ENCODE measurements at places on chromosomes 3 and 15.

DNA sequence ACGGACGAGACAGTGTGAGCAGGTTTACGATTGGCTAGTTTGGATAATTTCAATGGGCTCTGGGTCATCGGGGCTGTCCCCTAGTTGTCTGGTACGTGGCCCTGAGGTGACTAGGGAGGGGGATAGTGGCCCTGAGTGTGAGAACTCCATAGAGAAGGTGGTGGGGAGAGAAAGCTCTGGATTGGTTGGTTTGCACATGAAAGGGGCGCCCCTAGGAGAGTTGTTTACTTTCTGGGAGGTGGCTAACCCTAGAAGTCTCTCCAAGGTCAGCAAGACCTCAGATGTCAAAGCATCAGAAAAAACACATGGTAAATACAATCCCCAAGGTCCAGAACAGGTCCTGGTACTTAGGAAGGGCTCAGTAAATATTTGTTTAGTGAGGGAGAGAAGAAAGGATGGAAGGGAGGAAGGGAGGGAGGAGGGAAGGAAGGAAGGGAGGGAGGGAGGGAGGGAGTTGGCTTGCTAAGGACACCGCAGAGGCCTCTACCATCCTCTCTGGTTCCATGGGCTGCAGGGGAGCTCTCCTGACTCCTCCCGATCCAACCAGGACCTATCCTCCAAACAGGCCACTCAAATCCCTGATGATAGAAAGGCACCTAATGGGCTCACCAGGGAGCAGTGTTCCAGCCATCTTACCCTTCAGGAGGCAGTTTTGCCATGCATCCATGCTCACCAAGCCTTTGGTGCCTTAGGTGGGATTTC lies 3.0 kb upstream of the TRH start:
- DNase-seq, result no peak

GRCh38 chr3:87309601-87310000 lies 33.2 kb upstream of the POU1F1 start:
- DNase-seq, result no peak

DNA sequence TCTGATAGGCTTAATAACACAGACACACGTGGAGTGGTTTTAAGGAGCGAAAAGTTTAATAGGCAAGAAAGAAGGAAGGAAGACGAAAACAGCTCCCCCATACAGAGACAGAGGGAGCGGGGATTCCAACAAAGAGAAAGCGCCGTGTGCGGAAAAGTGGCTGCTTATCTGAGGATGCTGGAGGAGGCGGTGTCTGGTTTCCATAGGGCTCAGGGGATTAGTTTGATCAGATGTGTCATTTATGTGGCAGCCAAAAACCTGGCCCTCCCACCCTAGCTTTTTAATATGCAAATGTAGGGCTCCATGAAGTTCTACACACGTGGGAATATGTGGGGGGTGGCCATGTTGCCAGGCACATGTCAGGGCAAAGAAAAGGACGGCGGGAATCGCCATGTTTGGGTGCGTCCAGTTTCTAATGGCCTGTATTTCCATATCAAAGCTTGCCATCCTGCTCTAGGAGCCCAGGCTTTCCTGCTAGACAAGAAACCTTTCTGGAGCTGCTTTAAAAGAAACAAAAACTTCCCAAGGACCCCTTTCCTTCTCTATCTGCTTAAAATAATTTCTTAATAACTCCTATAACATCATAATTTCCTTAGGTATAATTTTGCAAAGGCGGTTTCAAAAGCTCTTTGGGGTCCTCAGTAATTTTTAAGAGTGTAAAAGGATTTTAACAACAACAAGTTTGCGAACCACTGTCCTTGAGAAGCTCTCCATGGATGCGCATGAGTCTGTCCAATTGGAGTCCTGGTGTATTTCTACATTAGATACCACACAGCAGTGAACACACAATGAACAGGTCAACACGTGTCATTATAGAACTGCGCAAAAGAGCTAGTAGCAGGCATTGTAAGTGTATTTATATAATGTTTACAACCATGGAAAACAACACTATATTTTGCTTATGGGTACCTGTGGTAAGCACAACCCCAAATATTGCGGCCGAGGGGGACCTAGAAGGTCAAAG lies 622 bp upstream of the ZNF589 start:
- DNase-seq, result peak; percentile 37

- no peak for DNase-seq
Observed at GRCh38 chr3:112474796-112475195, 24.5 kb downstream of the BTLA start.

GRCh38 chr15:82294061-82294690 lies 31.6 kb downstream of the SAXO2 start:
- DNase-seq, result peak; percentile 47

- no peak for DNase-seq
Observed at GRCh38 chr3:113423699-113424098, 17.6 kb downstream of the CFAP44 start.

DNA sequence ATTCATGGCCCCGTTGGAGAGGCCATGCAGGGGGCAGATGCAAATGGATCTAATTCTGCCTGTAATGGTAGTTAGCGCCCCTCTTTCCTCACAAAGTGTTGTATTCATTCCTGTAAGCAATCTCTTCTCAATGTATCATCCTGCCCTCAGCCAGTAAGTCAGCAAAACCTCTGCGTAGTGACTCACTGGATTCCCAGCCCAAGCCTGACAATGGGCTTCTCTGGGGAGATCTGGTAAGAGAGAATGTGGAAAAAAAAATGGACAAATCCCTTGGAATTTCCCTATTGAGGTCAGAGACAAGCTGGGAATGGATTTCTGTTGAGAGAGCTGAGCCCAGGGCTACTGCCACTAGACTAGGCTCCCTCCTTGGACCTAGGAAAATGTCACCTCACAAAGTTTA lies 25.4 kb downstream of the ADPGK start:
- no peak for DNase-seq

DNA sequence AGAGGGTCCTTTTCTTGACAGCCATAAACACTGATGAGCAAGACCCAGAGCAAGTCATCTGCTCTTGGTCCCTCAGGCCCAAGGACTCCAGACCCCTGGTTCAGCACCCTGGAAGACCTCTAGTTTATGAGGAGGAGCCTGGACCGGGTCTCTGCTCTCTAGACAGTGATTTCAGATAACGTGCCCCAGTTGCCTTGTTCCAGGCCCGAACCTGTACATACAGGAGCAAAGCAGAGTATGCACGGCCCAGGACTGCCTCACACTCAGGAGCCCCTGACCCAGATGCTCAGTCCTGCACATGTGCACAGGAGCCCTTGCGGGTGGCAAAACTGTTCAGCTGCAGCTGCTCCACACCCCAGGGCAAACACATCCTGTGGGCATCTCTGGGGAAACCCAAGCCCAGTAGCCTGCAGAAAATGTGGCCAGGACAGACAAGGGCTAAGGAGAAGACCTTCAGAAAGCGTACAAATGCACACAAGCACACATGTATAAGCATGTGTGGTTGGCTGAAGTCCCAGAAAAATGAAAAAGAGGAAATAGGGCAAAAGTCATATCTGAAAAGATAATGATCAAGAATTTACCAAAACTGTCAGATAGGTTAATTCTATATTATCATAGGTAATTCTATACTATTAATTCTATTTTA lies 59.9 kb upstream of the CORO2B start:
- no peak for DNase-seq

- peak; percentile 59 for DNase-seq
Observed at GRCh38 chr3:27125821-27126501, 243.2 kb downstream of the NEK10 start.

DNA sequence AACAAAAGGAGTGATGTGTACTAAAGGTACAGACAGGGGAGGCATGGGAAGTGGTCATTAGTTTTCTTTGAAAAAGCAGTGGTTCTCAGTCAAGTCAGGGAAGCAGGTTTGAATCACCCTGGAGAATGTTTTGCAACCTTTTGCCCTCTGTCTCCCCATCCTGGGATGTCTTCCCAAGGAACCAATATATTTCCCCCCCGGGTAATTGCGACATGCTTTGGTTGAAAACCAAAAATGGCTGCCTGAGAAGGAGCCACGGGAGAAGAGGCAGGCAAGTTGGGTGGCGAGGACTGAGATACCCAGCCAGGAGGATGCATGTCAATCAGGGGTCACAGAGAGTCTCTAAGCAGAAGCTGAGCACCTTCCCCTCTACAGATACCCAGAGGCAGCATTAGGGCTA lies 20.2 kb upstream of the PPP1R2 start:
- DNase-seq, result no peak

DNA sequence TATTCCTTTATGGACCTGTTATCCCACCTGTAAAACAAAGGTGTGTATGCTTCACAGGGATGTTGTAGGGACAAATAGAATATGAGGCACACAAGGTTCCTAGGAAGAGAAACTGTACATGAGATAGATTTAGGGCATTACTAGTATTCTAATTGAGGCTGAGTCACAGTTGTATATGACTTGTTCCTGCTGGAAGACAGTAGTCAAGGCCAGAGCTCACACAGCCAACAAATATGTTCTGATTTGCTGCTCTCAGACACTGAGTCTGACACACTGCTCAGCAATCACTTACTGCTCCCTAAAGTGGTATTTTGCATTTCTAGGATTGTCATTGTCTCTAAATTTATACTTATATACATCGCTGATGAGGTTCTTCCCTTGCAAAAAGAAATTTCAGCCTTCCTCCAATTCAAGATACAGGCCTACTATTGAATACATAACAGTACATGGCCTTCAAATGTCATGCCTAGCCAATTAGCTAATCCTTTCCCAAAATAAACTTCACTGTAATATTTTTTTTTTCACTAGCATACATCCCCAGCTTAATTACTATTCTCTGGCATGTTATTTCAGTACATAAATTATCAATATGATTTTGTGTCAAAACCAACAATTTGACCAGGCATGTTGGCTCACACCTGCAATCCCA lies 69.8 kb downstream of the TIGIT start:
- DNase-seq, result no peak

DNA sequence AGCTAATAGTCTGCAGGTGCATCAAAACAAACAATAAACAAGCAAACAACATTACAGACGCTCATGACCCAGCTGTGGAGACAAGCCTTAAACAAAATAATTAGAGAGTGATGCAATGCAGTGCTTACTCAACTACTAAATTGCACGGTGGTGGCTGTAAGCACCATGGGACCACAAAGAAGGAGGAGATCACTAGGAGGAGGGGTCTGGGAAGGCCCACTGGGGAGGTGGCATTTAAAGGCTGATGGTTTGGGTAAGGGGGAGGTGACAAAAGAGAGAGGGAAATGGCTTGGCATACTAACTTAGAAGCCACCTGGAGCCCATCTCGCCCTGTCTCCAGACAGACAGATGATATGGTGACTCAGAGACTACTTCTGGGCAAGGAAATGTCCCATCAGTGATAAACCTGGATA lies 516.7 kb downstream of the FOXP1 start:
- no peak for DNase-seq

DNA sequence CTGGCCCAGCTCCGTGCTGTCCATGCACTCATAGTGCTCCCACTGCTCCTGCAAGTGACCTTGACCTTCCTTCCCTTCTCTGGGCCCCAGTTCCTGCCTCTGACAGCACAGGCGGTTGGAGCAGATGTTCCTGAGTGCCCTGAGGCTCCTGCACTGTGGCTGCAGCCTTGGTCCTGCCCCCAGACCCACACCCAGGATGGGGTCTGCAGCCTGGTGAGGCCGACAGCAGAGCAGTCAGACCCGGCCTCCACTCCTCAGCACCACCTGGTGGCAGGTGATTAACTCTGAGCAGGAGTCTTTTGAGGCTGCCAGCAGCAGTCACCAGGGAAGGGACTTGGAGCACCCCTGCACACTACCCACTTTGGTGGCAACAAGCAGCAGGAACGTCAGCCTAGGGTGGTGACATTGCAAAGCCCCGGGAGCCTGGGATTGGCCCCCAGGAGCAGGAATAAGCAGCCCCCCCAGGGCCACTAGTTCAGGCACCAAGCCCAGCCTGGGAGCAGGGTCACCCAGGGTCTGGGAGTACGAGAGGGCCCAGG lies 64.6 kb downstream of the CYP11A1 start:
- peak; percentile 64 for DNase-seq

GRCh38 chr15:35496585-35496984 lies 49.4 kb downstream of the DPH6 start:
- no peak for DNase-seq

- no peak for DNase-seq
Observed at GRCh38 chr3:105516972-105517371, 150.3 kb downstream of the ALCAM start.

GRCh38 chr3:60056404-60056803 lies 1006.6 kb upstream of the CFAP20DC start:
- DNase-seq, result no peak

DNA sequence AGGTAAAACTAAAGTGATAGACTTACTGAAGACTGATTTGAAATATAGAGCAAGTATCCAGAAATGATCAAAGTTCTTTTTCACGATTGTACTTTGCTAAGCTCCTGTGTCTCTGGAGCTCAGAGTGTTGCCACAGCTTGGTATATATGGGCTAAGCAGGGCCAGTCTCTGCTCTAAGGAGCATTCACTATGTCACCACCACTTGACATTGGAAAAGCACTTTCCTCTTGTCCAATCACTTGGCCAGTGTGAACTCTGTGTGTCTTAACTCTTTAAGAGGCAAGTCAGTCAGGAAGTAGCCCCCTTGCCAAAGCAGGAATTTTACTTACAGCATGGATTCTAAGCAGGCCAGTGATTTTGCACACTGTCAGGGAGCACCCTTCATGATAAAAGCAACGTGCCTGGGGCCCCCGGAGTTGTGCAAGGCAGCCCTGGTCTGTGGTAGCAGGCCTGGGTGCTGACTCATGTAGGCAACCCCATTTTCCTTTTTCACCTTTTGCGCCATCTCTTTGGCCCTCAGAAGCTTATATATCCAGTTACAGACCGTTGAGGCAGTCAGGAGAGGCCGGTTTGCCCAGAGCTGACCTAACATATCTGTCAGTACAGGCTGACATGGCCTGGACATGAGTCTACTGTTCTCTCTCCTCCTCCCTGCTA lies 73.0 kb downstream of the HCN4 start:
- no peak for DNase-seq

- DNase-seq, result no peak
Observed at GRCh38 chr3:196192036-196192523, 19.1 kb downstream of the ZDHHC19 start.

- DNase-seq, result no peak
Observed at GRCh38 chr3:152469248-152470025, 200.7 kb downstream of the MBNL1 start.

DNA sequence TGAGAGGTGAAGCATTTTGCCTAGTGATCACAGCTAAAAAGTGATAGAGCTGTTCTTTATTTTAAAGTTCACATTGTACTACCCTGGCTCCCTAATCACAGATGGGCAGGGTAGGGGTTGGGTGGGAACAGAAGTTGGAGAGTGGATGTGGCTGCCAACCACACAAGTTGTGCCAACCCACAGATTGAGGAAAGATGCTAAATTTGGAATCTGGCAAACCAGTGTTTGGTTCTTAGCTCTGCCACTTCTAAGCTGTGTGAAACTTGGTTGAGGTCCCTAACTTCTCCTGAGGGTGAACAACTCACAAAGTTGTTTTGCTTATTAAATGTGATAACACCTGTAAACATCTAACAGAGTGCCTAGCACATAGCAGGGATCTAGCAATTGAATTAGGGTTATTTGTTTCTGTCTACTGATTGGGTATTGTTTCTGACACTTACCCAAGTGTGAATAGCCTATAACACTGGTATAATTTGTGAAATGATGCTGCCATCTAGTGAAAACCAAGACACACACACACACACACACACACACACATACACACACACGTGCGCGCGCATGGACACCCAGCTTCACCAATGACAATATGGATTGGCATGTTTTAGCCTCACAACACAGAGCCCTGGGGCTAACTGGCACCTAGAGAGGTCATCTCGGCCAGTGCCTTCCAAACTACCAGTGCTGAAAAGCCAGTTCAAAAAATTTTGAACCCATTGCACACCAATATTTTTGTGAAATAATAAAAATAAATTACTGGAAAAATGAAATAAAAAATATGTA lies 25.3 kb downstream of the ADGRG7 start:
- no peak for DNase-seq
